T follicular helper cell (primary cell): ENCODE measurements at places on chromosomes 2 and 18.

- peak; percentile 59 for DNase-seq
These were observed at the start of gene MBP for GRCh38 chr18:77132369-77133050. MBP (minus strand) TSS chr18:77132783; CDS start chr18:77105261, 27,522 bp downstream.

DNA sequence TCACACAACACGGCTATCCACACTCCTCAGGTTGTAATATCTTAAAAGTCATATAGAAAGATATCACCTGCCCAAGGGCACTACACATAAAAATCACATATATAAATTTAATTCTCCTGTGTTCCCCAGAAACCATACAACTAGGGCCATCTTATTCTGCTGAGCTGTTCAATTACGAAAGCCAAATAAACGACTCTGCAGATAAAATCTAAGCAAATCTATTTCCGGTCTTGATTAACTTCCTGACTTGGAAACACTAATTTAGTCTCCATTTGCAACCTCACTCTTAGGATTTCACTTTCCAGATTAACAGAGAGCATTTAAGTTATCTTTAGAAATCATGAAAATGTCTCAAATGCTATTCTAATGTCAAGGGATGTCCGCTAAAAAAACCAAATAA, 23.9 kb upstream of the STK17B start:
- no peak for DNase-seq

DNA sequence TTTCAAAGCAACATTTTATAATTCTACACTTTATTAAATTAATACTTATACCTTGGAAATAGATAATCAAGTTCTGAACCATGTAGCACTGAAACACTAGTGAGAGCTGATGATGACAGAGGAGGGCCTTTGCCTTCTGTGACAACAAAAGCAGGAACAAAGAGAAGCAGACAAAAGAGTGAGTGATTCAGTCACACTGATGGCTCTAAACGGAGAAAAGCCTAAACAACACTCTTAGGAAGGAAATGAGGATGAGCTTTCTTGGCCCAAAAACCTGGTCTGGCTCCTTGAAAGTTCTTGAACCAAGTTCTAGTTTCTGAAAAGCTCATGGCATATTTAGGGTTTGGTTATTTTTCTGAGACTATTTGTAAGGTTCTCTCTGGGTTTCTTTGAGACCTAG, 271.9 kb downstream of the DPP10 start:
- DNase-seq: no peak

- DNase-seq: no peak
These were observed 4.7 kb upstream of the PSD4 start for GRCh38 chr2:113169002-113169530.

DNA sequence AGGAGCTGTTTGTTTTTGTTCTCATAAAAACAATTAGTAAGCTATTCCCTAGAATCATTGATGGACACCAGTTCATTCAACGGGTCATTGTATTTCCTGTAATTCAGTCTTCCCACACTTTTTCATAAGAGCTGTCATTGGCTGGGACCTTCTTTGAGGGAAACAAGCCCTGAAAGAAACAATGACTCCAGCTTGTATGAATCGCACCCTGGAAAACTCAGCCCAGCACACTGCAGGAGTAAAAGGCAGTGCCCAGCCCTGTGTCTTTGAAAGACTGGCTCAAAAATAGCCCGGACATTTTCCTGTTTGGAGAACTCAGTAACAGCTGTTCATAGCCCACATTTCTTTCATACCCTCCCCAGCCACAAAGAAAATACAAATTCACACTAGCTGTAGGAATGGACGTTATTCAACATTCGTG, 81.5 kb downstream of the NCKAP5 start:
- no peak for DNase-seq
